ENCODE measurements at places on chromosomes 4 and X.

DNA sequence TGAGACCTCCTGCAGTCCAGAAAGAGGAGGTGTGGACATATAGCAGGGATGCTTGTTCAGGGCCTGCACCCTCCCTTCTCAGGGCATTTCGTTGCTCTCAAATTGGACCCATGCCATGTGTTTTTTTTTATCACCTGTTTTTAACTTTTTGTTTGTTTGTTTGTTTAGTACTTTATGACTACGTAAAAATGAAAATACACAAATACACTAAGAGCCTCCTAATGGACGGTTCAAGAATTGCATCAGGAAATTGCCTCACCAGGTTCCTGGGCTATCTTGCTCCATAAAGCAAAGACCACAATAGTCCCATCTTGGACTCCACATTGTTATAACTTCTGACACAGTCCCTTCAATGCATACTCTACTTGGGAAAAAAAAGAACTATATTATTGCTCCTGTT lies 1685.9 kb upstream of the TENM3 start:
- DNase-seq = no peak

DNA sequence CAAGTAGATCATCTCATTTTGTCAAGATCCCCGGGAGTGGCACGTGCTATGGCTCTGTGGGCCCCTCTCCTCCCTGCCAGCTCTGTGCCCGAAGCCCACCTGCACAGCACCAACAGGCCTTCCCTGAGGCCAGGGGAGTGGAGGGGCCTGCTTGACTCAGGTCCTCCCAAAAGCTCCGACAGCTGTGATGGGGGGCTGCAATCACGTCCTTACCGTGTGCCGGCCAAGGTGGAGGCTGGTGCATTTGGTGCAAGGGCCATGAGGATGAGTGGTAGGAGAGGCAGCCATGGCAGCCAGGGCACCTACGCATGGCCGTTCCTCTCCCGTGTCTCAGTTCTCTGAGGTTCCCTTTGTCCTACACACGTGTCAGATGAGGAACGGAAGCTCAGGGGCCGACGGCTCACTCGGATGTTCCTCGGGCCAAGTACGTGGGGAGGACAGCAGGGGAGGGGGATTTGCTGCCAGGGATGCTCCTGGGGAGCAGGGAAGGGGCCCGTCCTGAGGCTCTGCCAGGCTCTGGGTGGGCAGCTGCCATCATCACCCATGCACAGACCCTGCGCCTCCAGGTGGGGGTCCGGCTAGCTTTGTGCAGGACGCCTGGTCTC lies 95.8 kb downstream of the HMX1 start:
- DNase-seq = no peak

DNA sequence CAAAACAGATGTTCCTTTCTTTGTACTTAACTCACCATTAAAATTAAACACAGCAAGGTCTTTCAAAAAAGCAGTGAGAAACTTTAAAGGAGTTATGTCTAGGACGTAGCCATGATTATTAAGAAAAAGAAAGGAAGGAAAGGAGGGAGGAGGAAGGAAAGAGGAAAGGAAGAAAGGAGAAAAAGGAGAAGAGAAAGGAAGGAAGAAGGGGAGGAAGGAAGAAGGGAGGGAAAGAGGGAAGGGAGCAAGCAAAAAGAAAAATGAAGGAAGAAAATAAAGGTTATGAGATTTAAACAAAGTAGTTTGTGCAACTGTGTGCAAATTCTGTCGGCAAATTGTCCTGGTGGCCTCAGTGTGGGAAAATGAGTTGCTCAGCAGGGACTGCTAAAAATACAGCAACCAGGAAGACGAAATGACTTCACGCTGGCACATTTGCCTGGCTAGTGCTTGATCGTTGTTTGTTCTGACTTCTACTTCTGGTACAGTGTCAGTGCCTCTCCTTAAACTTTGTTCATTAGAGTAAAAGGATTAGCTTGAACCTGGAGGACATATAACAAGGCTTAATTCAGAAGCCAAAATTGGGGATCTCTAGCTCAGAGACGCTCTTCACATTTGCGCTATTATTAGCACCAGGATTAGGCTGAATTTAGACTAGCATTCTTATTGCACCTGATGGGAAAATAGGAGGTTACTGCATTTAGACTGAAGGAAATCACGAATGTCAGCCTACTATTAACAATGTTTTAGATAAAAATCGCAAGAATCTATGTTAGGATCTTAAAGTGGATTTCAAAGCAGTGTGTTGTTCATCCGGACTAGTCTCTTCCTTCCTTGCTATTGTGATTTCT lies 81.2 kb downstream of the DCK start:
- peak; percentile 18 for DNase-seq

- no peak for DNase-seq
Measured at GRCh38 chrX:129540722-129541184, 694 bp downstream of the OCRL start.

- no peak for DNase-seq
Measured at GRCh38 chrX:143165778-143166177, 140.1 kb downstream of the SPANXN4 start.

DNA sequence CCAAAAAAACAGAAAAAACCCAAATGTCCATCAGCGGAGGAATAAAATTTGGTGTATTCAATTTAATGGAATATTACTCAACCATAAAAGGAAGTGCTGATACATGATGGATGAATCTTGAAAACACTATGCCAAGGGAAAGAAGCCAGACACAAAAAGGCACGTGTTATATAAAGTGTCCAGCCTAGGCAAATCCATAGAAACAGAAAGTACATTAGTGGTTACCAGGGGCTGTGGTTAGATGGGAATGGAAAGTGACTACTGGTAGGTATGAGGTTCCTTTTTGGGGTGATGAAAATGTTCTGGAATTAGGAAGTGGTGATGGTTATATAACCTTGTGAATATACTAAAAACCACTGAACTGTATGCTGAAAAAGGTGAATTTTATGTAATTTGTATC lies 3.5 kb upstream of the CDKL2 start:
- no peak for DNase-seq

GRCh38 chrX:63657821-63658220 lies 127.2 kb downstream of the ARHGEF9 start:
- peak; percentile 20 for DNase-seq

DNA sequence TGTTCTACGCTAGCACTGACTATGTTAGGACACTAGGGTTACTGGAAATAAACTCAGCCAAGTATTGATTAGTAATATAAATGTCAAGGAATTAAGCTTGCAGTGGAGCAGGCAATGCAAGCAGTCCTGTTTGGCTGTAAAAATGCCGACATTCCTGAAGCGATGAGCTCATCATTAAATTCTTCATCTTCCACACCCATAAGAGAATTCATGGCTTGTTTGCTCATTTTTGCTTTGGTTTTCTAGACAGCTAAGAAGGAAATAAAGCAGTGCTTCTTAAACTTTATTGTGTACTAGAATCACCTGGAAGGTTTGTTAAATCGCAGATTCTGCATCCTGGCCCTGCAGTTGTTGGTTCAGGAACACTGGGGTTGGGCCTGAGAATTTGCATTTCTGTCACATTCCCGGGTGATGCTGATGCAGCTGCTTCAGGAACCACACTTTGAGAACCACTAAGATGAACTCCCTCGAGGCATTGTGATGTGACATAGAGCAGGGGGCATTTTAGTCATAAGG lies 17.8 kb downstream of the ANXA3 start:
- DNase-seq = no peak

DNA sequence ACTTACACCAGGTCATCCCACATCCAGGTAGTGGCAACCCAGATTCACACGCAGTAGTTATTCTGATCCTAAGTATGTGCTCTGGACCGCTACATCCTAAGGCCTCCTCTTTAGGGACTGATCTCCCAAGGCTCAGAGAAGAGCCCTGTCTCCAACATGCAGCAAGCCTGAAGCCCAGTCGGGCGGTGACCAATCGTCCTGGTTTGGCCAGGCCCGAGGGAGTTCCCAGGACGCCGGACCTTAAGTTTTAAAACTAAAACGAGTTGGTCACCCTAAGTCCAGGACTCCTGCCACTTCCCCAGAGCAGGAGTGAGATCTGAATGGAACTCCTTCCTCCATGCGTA lies 385 bp downstream of the LYAR start:
- no peak for DNase-seq

GRCh38 chr4:81148576-81148975 lies 66.4 kb downstream of the PRKG2 start:
- no peak for DNase-seq

DNA sequence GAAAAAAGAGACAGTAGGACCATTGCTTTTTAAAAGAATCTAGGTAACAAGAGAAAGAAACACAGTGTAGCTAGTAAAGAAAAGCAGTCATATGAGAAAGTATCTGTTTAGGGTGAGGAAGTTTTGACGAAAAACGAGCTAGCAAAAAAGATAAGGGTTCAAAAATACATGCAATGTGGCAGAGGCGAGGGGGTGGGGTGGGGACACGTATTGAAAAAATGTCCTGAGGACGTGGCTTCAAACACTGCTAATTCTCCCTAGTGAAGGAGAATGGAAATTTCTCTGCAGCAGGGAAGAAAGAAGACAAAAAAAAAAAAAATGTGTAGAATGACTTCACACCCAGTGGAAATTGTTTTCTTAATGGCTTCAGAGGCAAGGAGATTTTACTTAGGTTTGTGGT lies 856.4 kb upstream of the INTU start:
- DNase-seq = no peak

DNA sequence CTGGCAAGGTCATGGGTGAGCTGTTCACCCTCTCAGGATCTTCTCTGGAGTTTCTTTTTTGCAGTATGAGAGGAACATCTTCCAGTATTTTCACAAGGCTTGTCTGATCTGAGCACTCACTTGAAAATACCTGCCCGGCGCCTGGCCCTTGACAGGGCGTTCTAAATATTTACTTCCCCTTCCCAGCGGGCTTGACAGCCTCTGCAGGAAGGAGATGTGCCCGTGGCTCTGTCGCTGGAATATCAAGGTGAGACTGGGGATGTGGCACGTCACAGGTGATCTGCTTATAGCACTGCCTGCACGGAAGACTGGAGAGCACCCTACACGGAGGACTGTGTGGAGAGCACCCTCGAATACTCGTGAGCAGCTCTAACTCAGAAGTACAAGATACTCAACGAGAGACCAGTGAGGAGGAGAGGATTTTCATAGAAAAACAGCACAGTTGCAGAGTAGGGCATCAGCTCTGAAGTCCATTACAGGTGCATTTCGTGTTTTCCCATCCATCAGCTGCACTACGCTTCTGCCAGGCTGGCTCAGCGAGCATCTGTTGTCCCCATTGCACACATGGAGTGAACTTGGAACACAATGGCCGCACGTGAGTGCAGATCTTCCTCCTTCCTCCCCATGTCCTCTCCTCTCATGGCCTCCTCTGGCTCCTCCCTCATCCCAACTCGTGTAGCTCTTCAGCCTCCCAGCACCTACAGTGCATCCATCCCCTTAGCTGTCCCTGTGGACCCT lies 32.1 kb downstream of the ZBTB49 start:
- DNase-seq = no peak

- no peak for DNase-seq
Measured at GRCh38 chrX:35098419-35098818, 155.8 kb downstream of the FAM47B start.

DNA sequence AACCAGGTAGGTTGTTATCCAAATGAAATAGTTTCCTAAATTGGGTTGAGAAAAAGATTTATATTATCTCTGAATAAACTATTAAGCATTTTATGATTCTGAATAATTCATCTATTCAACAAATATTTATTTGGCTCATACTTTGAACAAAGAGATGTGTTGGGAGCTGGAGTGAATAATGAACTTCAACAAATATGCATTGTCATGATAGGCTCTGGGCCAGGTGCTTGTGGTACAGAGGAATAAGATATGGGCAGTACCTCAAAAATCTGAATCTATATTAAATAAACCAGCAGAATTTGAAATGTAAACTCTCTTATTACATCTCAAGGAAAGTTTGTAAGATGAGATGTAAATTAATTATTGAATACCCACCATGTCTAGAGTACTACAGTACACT lies 75.7 kb upstream of the DCLK2 start:
- DNase-seq = no peak

DNA sequence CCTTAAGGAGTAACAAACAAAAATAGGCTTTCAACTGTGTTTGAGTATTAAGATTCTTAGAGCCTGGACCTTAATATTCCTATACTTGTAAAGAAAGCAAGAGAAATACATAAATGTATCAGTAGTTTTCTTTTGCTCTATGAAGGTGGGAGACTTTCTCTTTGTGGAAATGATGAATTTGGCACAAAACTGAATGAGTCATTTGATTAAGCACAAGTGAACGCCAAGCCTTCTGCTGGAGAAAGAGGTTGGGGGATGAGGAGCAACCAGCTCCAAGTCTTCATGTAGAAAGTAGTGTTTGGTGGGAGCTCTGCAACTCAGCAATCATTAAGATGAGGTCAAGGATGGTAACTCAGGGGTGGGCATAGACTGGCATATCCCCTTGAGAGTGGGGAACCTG lies 49.6 kb downstream of the MEPE start:
- no peak for DNase-seq

DNA sequence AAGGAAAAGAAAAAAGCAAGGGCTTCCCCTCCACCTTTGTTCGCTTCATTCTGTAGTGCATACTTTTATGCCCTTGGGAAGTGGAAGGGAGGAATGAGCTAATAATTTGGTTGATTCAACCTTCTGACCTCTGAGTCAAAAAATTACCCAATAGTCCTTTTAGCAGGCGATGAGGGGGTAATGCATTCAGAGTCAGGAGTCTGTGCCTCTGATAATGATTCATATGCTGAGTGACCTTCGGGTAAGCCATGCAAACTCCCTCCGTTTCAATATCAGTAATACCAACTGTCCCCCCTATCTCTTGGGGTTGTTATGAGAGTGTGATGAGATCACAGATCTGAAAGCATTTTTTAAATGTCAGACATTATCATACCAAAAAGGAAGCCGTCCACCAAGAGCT lies 41.6 kb upstream of the ACSL4 start:
- no peak for DNase-seq

DNA sequence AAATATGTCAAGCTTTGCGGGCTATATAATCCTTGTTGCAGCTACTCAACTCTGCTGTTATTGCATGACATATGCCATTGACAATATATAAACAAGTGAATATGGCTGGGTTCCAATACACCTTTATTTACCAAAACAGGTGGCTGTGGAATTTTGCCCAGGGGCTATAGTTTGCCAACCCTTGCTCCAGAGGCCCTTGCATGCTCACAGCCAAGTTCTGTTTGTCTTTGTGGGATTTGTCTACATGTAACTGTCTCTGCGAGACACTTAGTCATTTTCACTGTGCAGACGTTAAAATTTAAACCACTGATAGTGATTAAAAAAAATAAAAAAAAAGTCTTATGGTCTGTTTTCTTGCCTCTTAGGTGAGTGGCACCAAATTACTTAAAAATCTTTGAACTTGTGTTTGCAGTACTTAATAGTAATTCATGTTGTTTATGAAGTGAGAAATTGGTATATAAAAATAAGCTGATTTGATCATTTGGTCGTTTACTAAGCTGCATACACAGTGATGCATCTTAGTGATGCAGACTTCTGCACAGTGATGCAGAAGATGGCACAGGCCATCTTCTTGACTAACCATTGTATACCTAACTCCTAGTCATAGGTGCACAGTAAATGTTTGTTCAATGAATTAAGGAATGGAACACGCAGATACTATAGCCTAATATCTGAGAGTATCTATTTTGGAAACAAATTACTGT lies 170.9 kb downstream of the FRMPD4 start:
- DNase-seq = no peak

GRCh38 chr4:42151568-42152506 lies 618 bp downstream of the BEND4 start:
- no peak for DNase-seq

All from putamen (tissue), 1 donor.